ENCODE measurements at places on chromosomes 2 and 18. TPM values are rescaled to one million over a fixed set of nuclear protein-coding genes. Genes with fewer than 3 reads are reported as not detected.

The RAB17 gene
- total RNA-seq, result not detected

The BAZ2B gene
- 88.5 TPM for total RNA-seq

The PTPRN gene
- under 0.01 TPM for total RNA-seq

The TDRD15 gene
- total RNA-seq, result under 0.01 TPM

The SLC5A7 gene
- not detected for total RNA-seq

The PROKR1 gene
- not detected for total RNA-seq

The VSNL1 gene
- total RNA-seq, result 0.76 TPM

The CACNB4 gene
- 0.15 TPM for total RNA-seq

Measured in epithelial cell of umbilical artery (primary cell).